ENCODE measurements at places on chromosomes 7 and 10.
A peak's percentile ranks its signal among the peaks of the same experiment; 100 is the strongest.

DNA sequence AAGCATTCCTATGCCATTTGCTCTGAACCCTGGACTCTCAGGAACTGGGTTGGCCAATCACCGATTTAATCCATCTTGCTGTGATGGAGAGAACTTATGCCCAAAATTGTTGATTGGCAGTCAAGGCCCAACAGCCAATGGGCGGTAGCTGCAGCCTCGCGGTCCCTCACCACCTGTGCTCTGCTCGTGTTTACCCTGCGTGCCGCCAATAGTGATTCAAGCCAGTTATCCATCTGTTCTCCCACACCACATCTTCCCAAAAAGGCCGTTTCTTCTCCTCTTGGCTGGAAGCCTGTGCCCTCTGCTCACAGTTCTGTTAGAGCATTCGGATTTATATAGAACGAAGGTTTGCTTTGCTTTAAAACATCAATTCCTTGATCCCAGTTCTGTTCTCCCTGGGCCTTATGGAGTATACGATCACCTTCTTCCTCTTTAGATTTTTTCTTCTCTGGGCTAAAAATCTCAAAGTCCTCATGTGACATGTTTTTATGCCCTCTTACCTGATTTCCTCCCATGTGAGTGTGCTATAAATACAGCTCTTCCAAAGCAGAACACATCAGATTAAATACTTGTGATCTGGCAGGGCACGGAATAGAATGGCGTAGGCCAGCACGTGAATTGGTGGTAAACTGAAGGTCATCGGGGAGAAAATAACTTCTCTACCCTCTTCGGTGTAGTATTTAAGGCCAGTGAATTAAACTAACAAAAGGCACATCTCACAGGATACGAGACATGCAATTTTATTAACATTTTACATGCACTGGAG, 212.8 kb downstream of the NSUN6 start:
- DNase-seq, result no peak

- DNase-seq, result no peak
Observed at GRCh38 chr7:115574681-115575291, 455.8 kb downstream of the TFEC start.

GRCh38 chr10:101061624-101062231, at the start of gene KAZALD1:
TSS of gene KAZALD1 (plus strand) at chr10:101061989. CDS start at chr10:101062593, 604 bp downstream.
- no peak for DNase-seq

GRCh38 chr7:101223528-101223927, 5.6 kb downstream of the ZNHIT1 start:
- DNase-seq, result no peak

- no peak for DNase-seq
Observed at GRCh38 chr10:75935650-75936400, 504.4 kb downstream of the LRMDA start.

DNA sequence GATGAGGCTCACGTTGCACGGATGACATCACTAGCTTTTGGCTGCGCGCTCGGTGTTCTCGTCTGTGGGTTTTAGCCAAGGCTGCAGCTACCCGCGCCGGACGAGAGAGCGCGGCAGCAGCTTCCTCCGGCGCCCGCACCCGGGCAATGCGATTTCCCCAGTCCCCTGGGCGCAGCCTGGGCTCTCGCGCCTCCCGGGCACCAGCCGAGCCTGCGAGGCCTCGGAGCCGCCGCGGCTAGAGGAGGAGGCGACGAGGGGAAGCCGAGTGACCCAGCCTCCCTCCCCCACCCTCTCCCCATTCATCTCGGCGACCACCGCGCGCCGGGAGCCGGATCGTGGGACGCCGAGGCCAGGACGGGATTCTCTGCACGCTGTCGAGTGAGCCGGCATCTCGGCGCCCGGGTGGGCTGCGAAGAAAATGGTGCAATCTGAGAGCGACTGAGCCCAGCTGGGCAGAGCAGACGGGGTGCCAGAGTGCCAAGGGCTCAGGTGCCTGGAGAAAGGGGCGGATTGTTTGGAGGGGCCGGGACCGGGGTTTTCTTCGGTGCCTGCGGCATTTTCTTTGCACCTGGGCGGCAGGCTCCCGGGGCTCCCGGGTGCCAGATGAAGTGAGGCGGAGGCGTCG, 1.2 kb upstream of the TMEM178B start:
- peak; percentile 78 for DNase-seq

DNA sequence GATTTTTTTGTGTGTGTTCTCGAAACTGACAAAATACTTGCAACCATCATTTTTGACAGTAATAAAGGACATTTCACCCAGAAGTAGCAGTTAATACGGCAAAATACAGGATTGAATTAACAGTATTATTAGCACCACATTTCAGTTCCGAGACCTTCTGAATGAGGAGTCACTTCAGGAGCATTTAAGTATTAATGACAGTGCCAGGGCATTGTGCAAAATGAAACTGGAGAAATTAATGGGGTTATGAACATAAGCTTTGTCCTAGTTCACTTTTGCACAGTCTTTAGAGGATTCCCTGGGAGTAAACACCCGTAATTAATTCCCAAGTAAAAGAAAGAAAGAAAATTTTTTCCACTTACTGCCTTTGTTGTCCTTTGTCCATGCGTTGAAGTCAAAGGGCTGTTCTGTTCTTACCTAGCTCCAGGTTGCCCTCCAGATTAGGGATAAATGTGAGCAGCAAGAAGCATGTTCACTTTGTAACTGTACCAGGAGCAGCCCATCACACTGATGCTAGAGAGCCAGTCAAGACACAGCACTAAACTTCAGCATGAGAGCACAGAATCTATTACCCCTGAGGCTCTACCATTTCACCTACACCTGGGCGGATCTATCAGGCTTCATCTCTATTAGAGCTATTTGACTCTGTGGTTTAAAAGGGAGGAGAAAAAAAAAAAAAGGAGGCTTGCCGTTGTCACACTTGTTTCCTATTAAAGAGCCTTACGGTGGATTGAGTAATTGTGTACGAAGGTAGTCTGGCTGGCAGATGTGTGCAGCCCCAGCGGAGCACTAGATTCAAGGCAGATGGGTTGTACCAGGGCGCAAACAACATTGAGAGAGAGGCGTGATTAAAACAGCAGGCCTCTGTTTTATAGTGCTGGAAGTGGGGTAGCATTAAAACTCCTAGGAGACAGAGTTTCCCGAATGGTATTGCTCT, 297.8 kb upstream of the SEMA3A start:
- DNase-seq, result no peak

DNA sequence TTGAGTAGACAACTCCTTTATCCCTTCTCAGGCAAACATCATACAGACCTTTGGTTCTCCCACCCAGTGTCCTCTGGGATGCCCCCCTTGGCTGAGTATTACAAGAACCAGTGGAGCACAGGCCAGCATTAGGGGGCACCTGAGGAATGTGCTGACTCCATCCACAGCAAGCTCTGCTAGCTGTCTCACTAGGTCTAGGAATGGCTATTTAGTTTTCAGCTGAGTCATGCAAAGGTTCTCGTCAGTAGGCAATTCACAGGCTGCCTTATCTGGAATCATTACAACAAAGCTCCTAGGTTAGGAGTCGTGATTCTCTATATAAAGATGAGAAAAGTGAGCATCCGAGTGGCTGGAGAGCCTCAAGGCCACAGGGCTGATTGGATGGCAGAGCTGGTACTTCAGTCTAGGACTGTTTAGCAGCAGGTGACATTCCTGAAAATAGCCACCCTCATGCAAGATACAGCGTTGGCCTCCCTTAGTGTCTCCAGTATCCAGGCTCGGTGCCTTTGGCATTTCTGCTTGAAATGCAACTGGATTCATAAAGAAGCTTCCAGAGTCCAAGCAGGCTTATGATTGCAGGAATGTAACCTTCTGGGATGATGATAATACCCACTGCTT, 75.8 kb downstream of the CDCA7L start:
- DNase-seq, result peak; percentile 38

GRCh38 chr7:57867884-57868701, 418.1 kb downstream of the ZNF716 start:
- DNase-seq, result no peak
